ENCODE measurements at places on chromosomes 16 and 17. TPM values are rescaled to one million over a fixed set of nuclear protein-coding genes. Genes with fewer than 3 reads are reported as not detected.

- DNase-seq, result no peak
Observed at GRCh38 chr16:86522634-86523033, 12.3 kb downstream of the FOXF1 start.

- no peak for DNase-seq
Observed at GRCh38 chr17:27486741-27487140, 30.5 kb downstream of the KSR1 start.

The CCT6B gene
- polyA plus RNA-seq, result 3.8 TPM

- no peak for DNase-seq
Observed at GRCh38 chr16:20844588-20844987, 38.3 kb downstream of the REXO5 start.

GRCh38 chr17:69560987-69561441, 146.5 kb downstream of the MAP2K6 start:
- no peak for DNase-seq

DNA sequence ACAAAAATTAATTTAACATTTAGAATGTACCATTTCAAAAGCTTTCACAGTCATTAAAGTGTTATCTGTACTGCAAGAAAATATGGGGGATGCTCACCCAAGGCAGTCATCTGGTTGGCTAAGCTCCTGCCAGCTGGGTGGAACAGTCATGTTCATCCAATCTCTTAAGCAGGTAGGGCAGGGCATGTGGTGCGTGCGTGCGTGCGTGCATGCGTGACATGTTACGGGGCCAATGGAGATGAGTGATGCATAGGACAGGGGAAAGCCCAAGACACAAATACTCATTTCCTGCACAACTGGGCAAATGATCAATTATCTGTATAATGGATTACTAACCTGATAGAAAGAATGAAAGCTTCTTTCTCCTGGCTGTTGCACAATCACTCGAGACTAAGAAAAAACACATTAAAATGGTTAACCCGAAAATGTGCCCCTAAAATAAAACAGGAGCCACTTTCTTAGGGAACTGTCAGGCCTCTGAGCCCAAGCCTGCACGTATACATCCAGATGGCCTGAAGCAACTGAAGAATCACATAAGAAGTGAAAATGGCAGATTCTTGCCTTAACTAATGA, 104.4 kb downstream of the MYO1D start:
- peak; percentile 28 for DNase-seq

The ITGAL gene
- polyA plus RNA-seq, result 97.5 TPM

The SLC5A10 gene
- polyA plus RNA-seq, result not detected

DNA sequence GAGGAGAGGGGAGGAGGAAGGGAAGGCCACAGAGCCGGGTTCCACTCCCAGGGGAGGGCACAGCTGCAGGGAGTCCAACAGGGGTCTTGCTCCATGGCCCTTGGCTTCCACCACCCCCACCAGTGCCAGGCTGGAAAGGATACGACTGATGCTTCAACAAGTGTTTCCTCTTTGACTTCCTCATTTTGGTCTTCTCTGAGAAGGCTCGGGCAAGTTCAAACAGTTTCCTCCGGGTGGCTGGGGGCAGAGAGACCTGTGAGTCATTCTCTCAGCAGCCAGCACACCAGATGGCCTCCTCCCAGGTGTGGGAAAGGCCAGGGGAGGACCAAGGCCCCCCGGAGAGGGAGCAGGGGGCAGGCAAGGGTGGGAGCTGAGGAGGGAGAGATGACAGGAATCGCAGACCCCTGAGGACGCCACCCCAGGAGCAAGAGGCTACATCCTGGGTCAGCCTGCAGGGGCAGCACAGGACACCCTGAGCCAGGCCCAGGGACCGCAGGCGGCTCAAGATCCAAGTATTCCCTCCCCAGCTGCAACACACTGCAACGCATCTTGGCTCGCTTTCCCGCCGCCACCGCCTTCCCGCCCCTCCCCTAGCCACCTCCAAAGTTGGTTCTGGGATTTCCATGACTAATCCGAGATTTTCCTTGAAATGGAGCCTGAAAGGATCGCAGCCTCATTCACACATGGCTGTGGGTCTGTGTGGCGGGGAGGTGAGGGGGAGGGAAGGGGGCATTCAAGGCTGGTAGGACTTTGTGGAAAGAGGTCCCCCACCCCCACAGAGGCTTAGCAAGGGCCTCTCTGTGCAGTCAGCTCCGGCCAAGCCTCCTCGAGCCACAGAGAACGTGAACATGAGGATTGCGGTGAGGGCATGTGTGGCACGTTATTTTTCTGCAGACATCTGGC, 18.4 kb upstream of the MRPS23 start:
- DNase-seq, result peak; percentile 47

- DNase-seq, result no peak
Observed at GRCh38 chr17:63185420-63185819, 219.4 kb downstream of the TANC2 start.

GRCh38 chr17:77319211-77320043, 178.7 kb downstream of the SEC14L1 start:
- no peak for DNase-seq

The PGAP3 gene
- 5.9 TPM for polyA plus RNA-seq

- DNase-seq, result no peak
Observed at GRCh38 chr16:17312094-17312710, 158.6 kb downstream of the XYLT1 start.

The ZNF213 gene
- polyA plus RNA-seq, result 3.4 TPM

DNA sequence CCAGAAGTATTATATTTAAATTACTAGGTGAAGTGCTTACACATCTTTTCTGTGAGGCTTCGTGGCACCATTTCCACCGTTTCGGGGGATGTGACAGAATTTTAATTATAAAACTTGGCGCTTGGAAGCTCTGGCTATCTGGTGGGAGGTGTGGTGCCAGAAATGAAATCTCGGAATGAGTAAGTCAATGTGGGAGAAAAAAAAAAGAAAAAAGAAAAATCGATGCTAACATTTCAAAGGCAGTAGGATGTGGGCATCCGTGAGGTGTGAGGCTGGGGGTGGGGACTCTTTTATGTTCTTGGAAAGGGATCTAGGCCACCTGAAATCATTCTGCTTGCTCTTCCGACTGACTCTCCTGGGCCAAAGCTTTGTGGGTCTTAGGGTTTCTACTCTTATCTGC, 21.9 kb downstream of the CPPED1 start:
- DNase-seq, result no peak

The TNFRSF17 gene
- polyA plus RNA-seq, result 209 TPM

GRCh38 chr17:63610854-63611253, 10.2 kb downstream of the TACO1 start:
- no peak for DNase-seq

GRCh38 chr16:25040543-25040942, 25.4 kb upstream of the ARHGAP17 start:
- no peak for DNase-seq

- no peak for DNase-seq
Observed at GRCh38 chr16:79107301-79107700, 493.2 kb downstream of the MAF start.

DNA sequence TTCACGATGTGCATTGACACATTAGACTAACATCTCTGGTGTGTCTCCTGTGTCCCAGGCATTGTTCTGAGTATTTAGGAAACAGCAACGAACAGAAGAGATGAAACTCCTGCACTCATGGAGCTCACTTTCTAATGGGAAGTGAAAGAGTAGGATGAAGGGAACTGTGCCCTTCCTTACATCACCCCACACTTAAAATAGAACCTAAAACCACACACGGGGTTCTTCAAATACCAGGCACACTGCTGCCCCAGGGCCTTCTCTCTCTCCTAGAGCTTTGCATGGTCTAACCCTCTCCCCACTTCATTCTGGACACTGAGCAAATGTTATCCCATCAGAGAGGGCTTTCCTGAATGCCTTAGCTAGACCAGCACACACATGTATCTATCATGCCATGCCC, 33.7 kb downstream of the TRIM25 start:
- DNase-seq, result no peak

GRCh38 chr16:79449900-79450299, 150.6 kb downstream of the MAF start:
- no peak for DNase-seq

The WSB1 gene
- polyA plus RNA-seq, result 93.7 TPM

The FZD2 gene
- 0.25 TPM for polyA plus RNA-seq

GRCh38 chr17:81440051-81440471, 44.8 kb downstream of the BAHCC1 start:
- no peak for DNase-seq

GRCh38 chr17:12961655-12962054, 56.2 kb downstream of the ELAC2 start:
- no peak for DNase-seq

The HOXB5 gene
- not detected for polyA plus RNA-seq

DNA sequence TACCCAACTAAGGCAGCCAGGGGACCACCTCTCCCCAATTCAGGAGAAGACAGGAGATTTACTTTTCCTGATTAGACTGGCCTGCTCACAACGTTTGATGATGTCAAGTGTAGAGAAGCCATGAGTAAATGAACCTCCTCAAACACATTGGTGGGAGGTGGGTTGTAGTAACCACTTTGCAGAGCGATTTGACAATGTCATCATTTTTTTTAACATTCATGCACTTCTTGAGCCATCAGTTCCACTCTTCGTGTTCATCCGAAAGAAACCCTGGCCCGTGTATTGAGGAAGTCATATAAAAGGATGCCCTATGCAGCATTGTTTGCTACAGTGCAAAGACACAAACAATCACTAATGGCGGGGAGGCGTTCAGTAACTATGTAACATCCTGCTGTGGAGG, 5.5 kb upstream of the KRT19 start:
- DNase-seq, result no peak

The ITGB4 gene
- polyA plus RNA-seq, result 0.20 TPM

GRCh38 chr17:15233971-15234370, 31.2 kb downstream of the PMP22 start:
- no peak for DNase-seq

The DPEP1 gene
- polyA plus RNA-seq, result not detected

DNA sequence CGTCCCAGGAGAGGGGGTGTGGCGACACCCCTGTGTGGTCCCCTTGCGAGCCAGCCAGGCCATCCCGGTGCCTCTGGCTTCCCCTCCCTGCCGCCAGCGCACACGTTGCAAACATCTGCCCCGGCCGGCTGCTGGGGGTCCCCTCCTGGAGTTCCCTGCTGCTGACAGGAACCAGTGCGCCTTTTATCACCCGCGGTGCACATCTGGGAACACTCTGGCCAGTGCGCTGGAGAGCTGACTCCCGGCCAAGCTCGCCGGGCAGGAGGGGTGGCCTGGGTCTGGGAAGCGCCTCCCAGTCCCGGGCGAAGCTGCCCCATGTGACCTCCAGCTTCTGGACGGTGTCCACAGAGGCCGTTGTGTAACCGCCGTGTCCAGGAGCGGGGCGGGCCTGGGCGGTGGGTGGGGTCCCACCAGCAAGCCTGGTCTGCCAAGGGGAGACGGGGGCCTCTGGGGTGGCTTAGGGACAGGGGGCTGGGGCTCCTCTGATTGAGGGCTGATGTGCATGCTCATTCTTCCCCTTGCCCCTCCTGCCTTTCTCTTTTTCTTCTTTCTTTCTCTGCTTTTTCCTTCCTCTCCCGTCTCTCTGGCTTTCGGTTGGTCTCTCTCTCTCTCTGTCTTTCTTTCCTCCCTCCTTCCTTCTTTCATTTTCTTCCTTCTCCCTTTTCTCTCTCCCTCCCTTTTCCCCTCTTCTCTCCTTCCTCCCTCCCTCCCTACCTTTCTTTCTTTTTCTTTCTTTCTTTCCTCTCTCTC, 25.2 kb upstream of the CIBAR2 start:
- DNase-seq, result no peak

- DNase-seq, result no peak
Observed at GRCh38 chr16:84550096-84550495, 45.6 kb upstream of the MEAK7 start.

- DNase-seq, result no peak
Observed at GRCh38 chr17:17565471-17566339, 25.8 kb downstream of the PEMT start.

The CD300A gene
- polyA plus RNA-seq, result 28.6 TPM

The RAMP2 gene
- 0.51 TPM for polyA plus RNA-seq

DNA sequence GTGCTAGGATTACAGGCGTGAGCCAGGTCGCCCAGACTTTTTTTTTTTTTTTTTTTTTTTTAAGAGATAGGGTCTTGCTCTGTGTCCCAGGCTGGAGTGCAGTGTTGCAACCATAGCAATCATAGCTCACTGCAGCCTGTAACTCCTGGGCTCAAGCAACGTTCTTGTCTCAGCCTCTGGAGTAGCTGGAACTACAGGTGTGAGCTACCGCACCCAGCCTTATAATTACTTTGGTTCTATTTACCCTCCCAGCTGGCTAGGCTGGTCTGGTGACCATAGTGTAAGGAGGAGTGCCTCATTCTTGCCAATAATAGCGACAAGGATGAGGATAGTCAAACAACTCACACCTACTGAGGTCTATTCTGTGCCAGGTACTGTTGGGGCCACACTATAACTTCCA, 39.6 kb upstream of the USP7 start:
- DNase-seq, result no peak

The FOXF1 gene
- not detected for polyA plus RNA-seq

DNA sequence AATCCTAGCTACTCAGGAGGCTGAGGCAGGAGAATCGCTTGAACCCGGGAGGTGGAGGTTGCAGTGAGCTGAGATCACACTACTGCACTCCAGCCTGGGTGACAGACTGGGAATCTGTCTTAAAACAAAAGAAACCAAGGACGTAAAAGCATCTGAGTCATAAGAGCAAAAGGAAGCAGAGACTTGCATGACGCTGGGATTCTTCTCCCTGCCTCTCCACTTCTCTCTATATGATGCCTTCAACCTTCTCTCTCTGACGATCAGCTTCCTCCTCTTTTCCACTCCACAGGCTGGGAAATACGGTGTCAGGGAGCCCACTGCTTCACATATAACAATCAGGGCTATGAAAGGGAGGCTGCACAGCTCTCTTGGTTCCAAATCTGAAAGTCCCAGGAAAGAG, 43.2 kb upstream of the CCL1 start:
- DNase-seq, result no peak
